ENCODE measurements at places on chromosomes 13 and 19. TPM values are rescaled to one million over a fixed set of nuclear protein-coding genes. Genes with fewer than 3 reads are reported as not detected.

The MAG gene
- 0.11 TPM for total RNA-seq

The PDCD2L gene
- 13.3 TPM for total RNA-seq

The EDNRB gene
- not detected for total RNA-seq

The ZBTB32 gene
- total RNA-seq = 33.6 TPM

The FBXO27 gene
- not detected for total RNA-seq

The GPR4 gene
- not detected for total RNA-seq

The CFD gene
- 4.4 TPM for total RNA-seq

The MATK gene
- 31.8 TPM for total RNA-seq

- H3K4me1 ChIP-seq = peaks cover 3% of the 10 kb centered on the region
- no peak for DNase-seq
- no peak overlapping the region for H3K4me3 ChIP-seq
- no peak overlapping the region for H3K27ac ChIP-seq
These were observed 23.4 kb downstream of the MBD3L2B start for GRCh38 chr19:6997679-6998445.

- no peaks in the 10 kb centered on the region for H3K36me3 ChIP-seq
- H3K27ac ChIP-seq = no peak overlapping the region
- no peaks in the 10 kb centered on the region for H3K27me3 ChIP-seq
- H3K4me3 ChIP-seq = no peak overlapping the region
These were observed 527.5 kb downstream of the RFC3 start for GRCh38 chr13:34345258-34345965.

DNA sequence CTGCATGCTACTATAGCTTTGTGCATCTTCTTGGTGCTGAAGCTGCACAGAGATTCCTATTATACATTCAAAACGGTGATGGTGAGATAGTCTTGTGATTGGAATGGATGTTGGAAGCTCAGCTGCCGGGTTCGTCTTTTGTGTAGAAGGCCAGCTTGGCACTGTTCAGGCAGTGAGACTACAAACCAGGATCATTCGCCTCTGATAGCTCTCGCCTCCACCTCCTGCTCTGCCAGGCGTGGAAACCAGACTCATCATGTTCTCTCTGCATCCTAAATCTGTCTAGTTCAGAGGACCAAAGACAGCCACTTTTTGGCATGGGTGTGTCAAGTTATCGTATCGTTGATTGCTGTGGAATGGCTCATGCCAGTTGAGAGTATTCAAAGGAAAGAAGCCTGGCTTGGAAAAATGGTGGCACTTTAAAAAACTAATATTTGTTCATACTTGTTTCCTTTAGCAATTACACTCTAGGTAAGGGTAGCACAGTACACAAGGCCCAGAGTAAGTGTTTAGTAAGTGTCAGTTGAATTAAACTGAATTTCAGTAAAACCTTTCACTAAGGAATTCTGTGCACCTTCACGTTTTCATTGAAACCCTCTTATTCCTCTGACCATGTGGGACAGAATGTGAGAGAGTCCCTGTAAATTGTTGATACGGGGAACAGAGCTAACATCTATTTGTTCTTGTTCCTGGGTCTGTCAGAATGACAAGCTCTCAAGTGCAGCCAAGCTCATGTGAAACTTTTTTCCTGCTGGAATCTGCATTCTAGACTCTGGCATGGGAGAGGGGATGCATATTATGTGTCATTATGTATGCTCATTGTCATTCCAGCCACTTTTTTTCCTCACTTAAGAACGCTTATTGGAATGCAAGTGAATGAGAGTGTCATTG, 69.8 kb downstream of the DPY19L3 start:
- H3K36me3 ChIP-seq = peaks cover 3% of the 10 kb centered on the region
- H3K4me3 ChIP-seq = no peak overlapping the region
- H3K27ac ChIP-seq = no peak overlapping the region
- peaks cover 7% of the 10 kb centered on the region for H3K4me1 ChIP-seq
- no peak for DNase-seq

GRCh38 chr13:62040806-62041205, 625.2 kb upstream of the PCDH20 start:
- no peak for DNase-seq
- no peaks in the 10 kb centered on the region for H3K27me3 ChIP-seq
- H3K36me3 ChIP-seq = no peaks in the 10 kb centered on the region
- no peaks in the 10 kb centered on the region for H3K4me1 ChIP-seq
- H3K4me3 ChIP-seq = no peak overlapping the region

GRCh38 chr19:34918190-34918589, 8.5 kb upstream of the ZNF30 start:
- no peaks in the 10 kb centered on the region for H3K4me1 ChIP-seq
- no peak overlapping the region for H3K4me3 ChIP-seq
- H3K27ac ChIP-seq = no peak overlapping the region
- no peaks in the 10 kb centered on the region for H3K27me3 ChIP-seq

DNA sequence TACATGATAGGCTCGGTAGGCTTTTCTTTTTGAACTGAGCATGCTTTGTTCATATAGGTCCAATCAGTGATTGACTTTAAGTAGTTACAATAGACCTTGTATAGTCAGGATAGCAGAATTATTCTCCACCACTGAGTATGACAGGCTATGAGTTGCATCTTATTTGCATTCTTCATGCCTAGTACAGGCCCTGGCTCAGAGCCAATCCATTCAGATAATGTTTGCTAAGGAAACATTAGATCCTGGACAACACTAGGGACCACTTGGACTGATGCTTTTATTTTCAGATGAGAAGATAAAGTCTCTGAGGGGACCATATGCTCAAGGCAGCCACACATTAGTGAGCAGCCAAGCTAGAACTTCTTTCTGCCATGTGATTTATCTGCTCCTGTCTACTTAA, 133.9 kb downstream of the KL start:
- DNase-seq = no peak
- peaks cover 3% of the 10 kb centered on the region for H3K27me3 ChIP-seq
- no peak overlapping the region for H3K4me3 ChIP-seq
- no peaks in the 10 kb centered on the region for H3K36me3 ChIP-seq

GRCh38 chr13:58960888-58961287, 1202.8 kb downstream of the DIAPH3 start:
- H3K36me3 ChIP-seq = no peaks in the 10 kb centered on the region
- H3K4me3 ChIP-seq = no peak overlapping the region
- H3K27me3 ChIP-seq = no peaks in the 10 kb centered on the region
- no peak for DNase-seq

DNA sequence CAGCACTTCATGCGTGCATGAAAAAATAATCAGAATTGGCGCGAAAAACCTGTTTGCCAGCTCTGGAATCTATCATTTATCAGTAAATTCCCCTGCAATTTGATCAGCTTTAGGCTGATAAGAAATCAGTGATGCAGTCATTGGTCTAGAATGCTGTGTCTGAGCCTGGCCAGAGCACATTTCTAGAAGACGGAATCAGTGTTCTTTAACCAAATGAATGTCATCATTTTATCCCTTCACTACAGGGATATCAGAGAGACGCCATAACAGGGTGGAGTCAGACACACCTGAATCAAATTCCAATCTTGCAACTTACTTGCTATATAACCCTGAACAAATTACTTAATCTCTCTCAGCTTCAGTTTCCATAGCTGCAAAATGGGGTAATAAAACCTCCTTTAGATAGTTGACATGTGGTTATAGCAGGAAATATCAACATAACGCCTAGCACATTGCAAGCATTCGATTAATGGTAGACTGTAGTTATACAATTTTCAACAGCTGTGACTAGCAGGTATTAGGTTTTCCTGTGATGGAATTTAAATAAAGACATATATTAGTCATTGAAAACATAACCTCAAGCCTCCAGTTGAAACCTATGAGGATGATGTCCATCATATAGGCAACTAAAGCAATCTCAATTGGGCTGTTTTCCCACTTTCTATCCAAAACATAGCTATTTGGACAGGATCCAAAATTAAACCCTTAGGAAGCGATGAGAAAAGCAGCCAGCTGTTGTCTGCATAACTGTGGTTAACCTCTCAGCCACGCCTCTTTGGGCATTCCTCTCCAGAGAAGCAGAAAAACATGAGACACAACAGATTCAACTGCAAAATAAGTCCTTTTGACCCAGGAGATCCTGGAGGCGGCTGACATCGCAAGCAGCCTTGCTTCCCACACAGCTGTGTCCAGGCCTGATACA, 51.6 kb upstream of the UBL3 start:
- peaks cover 6% of the 10 kb centered on the region for H3K27me3 ChIP-seq
- peak overlapping the region; percentile 80 for H3K27ac ChIP-seq
- DNase-seq = no peak
- peaks cover 4% of the 10 kb centered on the region for H3K36me3 ChIP-seq
- peak overlapping the region; percentile 81 for H3K4me3 ChIP-seq

DNA sequence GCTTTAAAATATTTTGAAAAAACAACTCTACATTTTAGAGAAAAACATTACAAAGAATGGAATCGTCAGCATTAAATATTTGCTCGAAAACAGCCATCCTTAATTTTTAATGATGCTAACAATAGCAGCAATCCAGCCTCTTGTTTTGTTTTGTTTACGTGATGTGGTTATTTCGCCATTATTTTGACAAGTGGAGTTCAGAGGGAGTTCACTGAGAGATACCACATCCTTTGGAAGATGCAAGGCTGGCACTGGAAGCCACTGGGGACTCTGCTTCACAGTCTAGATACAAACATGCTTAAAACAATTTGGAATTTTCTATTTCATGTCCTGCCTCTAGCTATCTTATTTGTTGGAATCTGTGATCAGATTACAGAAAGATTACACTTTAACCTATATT, 556.3 kb downstream of the PCDH17 start:
- no peaks in the 10 kb centered on the region for H3K27me3 ChIP-seq
- no peaks in the 10 kb centered on the region for H3K4me1 ChIP-seq
- no peak overlapping the region for H3K27ac ChIP-seq
- no peak overlapping the region for H3K4me3 ChIP-seq
- no peak for DNase-seq

DNA sequence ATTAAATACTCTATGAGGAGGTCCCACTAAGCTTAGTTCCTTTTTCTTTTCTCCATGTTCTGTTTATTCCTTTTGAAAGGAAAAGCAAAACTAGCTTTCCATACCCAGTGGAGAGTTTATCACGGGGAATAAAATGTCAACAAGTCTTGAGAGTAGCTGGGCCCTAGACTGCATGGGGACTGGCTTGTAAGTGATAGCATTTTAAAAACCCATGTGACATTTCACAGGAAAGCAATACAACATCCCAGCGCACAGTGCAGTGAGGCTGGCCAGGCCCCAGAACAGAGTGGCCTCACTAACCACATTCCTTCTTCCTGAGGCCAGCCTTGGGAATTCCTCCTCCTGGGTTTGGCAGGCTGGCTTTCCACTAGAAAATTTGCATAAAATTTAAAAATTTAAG, 149.8 kb downstream of the DLEU7 start:
- peaks cover 9% of the 10 kb centered on the region for H3K27me3 ChIP-seq
- H3K4me1 ChIP-seq = no peaks in the 10 kb centered on the region
- no peak overlapping the region for H3K27ac ChIP-seq
- no peak for DNase-seq
- no peaks in the 10 kb centered on the region for H3K36me3 ChIP-seq
- no peak overlapping the region for H3K4me3 ChIP-seq

- peaks cover 15% of the 10 kb centered on the region for H3K4me1 ChIP-seq
- H3K4me3 ChIP-seq = no peak overlapping the region
- DNase-seq = no peak
- peaks cover 10% of the 10 kb centered on the region for H3K27me3 ChIP-seq
- H3K27ac ChIP-seq = no peak overlapping the region
- no peaks in the 10 kb centered on the region for H3K36me3 ChIP-seq
These were observed 60.1 kb downstream of the GPALPP1 start for GRCh38 chr13:45049478-45049877.

DNA sequence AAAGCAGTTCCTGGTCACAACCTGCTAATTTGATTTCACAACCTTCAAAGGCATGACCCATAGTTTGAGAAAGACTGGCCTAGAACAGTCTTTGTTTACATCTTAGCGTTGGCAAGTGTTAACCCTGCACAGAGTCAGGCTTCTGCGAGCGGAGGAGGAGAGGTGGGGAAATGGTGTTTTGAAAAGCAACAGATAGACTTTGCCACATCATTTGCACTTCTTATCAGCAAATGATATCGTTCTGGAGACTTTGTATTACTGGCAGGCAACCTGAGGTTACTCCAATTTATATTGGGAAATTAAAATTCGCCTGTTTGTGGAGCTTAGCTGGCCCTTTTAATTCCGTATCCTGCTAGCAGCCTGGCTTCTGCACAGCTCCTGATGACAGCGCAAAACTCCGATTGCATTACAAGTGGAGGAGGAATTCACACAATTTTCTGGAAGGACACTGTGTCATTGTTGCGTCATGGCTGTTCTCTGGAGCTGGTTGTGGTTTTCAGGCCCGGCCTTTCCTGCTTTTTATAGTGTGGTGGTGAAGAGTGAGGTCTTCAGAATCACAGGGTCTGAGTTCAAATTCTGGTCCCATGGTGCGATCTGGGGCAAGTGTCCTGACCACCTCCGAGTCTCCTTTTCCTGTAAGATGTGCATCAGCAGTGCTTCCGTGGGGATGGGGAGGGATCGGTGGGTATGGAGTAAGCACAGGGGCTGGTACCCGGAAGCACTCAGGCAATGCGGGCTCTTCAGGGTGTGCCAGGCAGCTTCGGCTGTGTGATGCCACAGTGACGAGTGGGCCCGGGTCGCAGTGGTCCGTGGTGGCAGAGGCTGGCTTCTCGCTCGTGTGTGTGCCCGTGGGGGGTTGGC, 49.1 kb upstream of the EHD2 start:
- H3K36me3 ChIP-seq = peaks cover 2% of the 10 kb centered on the region
- peaks cover 3% of the 10 kb centered on the region for H3K4me1 ChIP-seq
- no peak for DNase-seq
- no peak overlapping the region for H3K4me3 ChIP-seq
- H3K27ac ChIP-seq = no peak overlapping the region

DNA sequence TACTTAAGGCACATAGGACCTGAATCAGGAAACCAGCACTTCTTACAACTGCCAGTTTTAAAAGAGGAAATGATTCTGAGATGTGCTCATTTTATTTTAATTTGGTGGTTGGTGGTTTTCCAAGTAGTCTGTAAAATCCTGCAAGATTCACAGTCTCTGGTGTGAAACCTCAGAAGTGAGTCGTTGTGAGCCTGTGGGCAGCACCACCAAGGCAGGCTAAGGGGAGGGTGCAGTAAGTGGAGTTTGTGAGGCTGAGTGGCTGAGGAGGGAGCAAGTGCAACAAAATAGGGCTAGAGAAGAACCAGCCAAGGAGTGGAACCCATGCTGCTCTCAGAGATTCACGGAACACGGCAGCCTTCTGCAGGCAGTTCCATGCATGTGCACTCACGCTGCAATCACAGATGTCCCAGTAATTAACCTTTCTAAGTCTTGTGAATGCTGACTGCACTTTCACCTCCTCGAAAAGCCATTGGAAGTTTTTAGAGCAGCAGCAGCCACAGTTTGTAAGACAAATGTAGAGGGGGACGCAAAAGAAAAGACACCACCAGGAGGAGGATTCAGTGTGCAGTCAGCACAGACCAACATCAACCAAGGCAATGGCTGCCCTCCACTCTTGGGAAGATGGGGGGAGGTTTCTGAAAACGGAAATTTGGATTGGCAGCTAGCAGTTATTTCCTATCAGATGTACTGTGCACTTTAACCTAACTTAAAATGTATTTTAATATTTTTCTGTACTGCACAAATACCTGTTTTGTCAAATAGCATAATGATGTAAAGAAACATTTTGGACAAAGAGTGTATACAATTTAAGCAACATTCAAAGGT, 44.9 kb downstream of the ESD start:
- H3K4me1 ChIP-seq = peaks cover 38% of the 10 kb centered on the region
- H3K27ac ChIP-seq = peak overlapping the region; percentile 95
- peak overlapping the region; percentile 80 for H3K4me3 ChIP-seq
- peak; percentile 63 for DNase-seq
- peaks cover 28% of the 10 kb centered on the region for H3K36me3 ChIP-seq
- no peaks in the 10 kb centered on the region for H3K27me3 ChIP-seq

GRCh38 chr13:50893211-50893852, 16.3 kb upstream of the RNASEH2B start:
- H3K27ac ChIP-seq = peak overlapping the region; percentile 93
- H3K36me3 ChIP-seq = peaks cover 20% of the 10 kb centered on the region
- H3K4me3 ChIP-seq = peak overlapping the region; percentile 75
- no peaks in the 10 kb centered on the region for H3K27me3 ChIP-seq

All from activated naive CD8-positive, alpha-beta T cell treated with anti-CD3 and anti-CD28 coated beads, Interleukin-2, amount 10 ng/mL, durations not matched to agents 7 days and 5 days (primary cell).